ENCODE measurements at places on chromosomes 11 and 22. TPM values are rescaled to one million over a fixed set of nuclear protein-coding genes. Genes with fewer than 3 reads are reported as not detected.
A peak's percentile ranks its signal among the peaks of the same experiment; 100 is the strongest.

Gene MMP11
- total RNA-seq: 0.20 TPM

DNA sequence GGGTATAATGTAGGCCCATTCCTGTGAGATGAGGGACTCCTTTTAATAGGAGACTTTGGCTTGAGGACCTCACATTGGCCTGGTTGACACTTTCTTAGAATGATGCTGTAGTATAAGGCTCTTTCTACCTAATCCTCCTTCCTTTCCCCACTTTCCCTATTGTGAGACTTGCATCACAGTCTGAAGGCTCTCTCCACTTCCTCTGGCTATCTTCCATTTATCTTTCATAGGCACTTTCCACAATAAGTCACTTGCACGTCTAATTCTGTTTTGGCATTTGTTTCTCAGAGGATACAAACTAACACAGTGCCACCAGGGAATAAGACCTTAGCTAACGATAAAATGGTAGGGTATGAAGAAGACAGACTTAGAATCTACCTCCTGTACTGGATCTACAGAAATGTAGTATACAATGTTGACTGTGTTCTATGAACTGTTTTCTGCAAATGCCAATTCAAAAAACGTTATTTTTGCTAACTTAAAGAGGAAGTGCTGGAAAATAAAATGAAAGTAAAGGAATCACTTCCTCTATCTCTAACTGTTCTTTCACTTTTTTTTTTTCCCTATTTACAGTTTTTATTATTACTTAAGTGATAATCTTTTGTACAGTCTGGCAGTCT is 17.9 kb upstream of the PDE3B start:
- H3K27me3 ChIP-seq: no peaks in the 10 kb centered on the region
- H3K36me3 ChIP-seq: peaks cover 49% of the 10 kb centered on the region
- peaks cover 24% of the 10 kb centered on the region for H3K4me1 ChIP-seq
- no peak overlapping the region for H3K4me3 ChIP-seq
- no peak overlapping the region for H3K27ac ChIP-seq

DNA sequence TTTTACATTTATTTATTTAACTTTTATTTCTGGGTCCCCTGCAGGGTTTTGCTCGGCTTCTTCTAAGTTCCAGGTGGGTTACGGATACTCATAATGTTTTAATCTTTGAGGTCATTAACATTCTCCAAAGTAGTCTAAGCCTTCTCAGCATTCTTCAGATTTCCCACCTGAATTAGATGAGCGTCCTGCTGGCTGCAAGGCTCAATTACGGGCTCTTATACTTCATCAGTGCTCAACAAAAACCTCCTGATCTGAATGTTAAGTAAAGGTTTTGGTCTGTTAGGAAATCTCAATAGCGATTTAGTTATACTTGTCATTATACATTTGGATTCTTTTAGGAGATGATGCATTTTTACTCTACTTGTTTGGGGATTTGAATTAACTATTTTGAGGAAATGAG is 27.3 kb upstream of the NFRKB start:
- no peak overlapping the region for H3K27ac ChIP-seq
- no peak for DNase-seq
- H3K4me1 ChIP-seq: peaks cover 11% of the 10 kb centered on the region
- no peaks in the 10 kb centered on the region for H3K27me3 ChIP-seq

GRCh38 chr11:44977493-44977984 is 26.9 kb upstream of the TP53I11 start:
- no peaks in the 10 kb centered on the region for H3K36me3 ChIP-seq
- H3K27ac ChIP-seq: peak overlapping the region; percentile 33
- peaks cover 24% of the 10 kb centered on the region for H3K4me1 ChIP-seq
- no peak overlapping the region for H3K4me3 ChIP-seq
- no peak for DNase-seq

All from activated CD4-positive, alpha-beta memory T cell treated with anti-CD3 and anti-CD28 coated beads, Interleukin-2, amount 10 ng/mL, durations not matched to agents 7 days and 5 days (primary cell).